NCI-H1092 treated with DMSO at 0.1 percent for 48 hours (cell line): ENCODE measurements at places on chromosomes 2 and 18.

DNA sequence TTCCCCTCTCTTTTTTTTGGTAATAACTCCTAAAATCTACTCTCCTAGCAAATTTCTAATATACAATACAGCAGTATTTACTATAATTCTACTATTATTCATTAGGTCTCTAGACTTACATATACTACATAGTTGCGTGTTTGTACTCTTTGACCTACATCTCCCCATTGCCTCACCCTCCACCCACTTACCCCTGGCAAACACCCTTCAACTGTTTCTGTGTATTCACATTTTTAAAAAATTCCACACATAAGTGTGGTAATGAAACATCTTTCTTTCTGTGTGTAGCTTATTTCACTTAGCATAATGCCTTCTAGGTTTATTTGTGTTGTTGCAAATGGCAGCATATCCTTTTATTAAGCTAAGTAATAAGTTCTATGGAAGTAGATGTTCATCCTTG is 336.0 kb downstream of the CCDC85A start:
- DNase-seq, result no peak

DNA sequence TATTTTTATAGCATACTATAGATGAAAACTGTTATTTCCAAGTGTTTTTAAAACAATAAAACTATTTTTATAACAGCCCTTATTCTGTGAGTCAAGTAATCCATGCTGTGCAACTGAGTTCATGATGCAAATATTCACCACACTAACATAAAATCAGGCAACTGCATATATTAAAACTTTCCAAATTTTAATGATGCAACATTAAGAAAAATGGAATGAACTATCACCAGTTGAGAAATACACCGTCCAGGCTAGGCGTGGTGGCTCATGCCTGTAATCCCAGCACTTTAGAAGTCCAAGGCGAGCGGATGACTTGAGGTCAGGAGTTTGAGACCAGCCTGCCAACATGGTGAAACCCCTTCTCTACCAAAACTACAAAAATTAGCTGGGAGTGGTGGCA is 114.5 kb downstream of the CDH2 start:
- DNase-seq, result no peak

DNA sequence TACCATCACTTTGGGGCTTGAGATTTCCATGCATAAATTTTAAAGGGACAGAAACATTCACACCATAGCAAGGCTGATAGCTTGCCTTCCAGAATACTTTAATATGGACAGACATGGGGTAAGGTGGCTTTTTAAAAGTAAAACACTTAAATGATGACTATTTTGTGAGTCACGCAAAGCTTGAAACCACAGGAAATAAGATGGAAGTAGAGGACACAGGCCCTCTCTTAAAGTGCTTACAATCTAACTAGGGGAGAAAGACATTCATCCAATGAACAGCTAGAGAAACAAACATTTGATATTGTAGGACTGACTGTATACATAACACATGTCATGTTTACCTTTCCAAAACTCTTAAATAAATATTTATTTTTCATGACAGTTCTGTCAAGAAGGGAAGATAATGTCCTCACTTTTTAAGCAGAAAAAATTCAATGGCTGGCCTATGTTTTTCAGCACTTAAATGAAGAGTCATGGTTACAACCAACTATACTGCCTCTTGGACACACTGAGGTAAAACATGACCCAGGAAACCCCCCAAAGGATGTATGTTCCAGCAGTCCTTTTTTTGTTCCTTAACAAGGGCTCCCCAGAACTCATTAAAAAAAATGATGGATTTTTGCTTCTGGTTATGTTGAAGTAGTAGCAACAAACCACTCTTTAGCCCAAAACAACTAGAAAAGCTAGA is 120.0 kb upstream of the RBMS1 start:
- DNase-seq, result no peak

DNA sequence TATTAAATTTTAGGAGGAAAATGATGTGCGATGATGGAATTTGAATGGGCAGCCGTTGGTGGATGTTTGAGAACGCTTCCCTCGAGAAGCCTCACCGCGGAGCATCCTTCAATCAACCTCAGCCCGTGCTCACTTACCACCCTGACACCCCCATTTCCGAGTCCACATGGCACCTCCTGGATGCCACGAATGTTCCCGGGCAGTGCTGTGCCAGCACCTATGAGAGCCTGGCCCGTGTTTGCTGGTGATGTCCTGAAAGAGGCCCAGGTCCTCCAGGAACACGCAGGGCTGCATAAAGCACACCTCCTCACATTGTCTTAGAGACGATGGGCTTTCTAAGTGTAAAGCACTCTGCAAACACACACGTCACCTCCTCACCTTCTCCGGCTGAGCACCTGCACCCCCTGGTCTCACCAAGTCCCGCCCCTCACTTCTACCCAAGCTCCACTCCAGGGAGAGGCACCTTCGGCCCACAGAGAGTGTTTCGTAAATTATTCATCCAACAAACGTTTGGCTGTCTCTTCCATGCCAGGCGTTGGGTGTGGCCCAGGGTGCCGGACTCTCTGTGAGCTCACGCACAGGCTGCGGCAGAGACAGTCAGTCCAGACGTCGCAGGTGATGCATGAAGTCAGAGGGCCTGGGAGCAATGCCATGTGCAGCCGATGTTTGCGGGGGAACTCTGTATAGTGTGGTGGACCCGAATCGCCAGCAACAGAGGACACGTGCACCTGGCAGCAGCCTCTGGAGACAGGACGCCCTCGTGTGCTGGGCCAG is 150.0 kb downstream of the TPO start:
- no peak for DNase-seq

DNA sequence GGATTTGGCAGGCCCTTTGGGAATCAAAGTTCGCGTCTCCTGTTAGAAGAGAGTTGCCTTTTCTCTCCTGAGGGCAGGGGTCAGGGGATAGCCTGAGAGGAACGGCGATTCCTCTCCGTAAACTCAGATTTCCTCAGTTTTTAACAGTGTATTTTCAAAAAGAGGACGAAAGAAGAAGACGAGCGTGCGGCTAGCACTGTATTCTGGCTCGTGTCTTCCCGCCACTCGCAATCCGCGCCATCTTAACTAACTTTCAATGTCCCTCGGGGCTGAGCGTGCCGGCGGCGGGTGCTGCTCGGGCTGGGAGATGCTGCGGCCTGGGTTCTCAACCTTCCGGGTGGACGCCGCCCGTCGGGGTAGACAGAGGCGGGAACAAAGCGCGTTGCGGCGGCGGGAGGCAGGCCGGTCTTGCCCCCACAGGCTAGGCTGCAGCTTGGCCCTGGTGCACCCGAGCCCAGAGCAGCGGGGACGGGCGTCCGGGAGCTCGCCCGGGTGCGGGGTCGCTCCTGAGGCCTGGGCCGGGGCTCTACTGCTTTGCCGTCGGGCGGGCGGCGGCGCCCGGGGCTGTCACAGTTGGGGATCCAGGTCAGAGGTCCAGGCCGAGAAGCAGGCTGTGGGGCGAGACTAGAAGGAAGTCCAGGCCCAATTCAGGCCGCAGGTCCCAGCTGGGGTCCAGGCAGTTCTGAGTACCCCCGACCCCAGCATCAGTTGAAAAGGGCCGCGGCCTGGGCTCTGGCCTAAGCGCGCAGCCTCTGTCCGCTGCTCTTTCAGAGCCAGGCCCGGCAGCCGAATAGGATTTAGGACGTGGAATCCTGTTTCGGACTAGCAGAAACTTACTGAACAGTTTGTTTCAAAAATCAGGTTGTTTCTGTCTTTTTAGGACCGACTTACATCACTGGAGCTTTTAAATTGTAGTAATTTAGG is 11.8 kb downstream of the TBR1 start:
- DNase-seq, result no peak

DNA sequence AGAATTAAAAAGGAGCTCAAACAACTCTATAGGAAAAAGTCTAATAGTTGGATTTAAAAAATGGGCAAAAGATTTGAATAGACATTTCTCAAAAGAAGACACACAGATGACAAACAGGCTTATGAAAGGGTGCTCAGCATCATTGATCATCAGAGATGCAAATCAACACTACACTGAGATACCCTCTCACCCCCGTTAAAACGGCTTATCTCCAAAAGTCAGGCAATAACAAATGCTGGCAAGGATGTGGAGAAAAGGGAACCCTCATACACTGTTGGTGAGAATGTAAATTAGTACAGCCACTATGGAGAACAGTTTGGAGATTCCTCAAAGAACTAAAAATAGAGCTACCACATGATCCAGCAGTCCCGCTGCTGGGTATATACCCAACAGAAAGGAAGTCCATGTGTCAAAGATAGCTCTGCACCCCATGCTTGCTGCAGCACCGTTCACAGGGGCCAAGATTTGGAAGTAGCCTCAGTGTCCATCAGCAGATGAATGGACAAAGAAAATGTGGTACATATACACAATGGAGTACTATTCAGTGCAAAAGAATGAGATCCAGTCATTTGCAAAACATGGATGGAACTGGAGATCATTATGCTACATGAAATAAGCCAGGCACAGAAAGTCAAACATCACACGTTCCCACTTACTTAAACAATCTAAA is 46.7 kb upstream of the B3GNT7 start:
- DNase-seq, result no peak

DNA sequence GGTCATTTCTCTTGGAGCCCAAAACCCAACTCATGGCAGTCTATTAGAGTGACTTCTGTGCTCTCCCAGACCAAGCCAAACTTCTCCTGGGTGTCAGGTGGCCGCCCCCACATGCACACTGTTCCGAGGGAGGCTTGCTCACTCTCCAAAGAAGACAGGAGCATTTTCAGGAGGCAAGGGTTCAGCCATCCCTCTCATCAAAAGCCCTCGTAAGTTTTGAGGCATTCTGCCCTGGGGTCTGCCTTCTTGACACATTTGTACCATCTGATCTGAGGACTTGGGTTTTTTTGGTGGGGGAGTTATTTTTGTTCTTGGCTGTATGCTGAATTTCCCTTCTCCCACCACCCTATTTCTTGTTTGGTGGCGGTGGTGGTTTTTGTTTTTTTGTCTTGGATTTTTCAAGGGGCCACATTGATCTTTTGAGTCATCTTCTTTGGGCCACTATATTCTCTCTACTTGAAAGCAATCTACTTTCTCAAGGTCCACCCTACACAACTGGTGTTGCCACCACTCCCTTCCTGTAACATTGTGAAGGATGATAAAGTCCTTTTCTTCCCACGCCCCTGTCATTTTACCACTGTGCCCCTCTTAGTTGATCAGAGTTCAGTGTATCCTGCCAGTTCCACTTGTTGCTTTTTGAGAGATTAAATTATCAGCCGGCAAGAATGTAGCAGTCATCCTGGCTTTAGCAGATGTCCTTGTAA is 255.8 kb downstream of the CYP26B1 start:
- DNase-seq, result no peak

DNA sequence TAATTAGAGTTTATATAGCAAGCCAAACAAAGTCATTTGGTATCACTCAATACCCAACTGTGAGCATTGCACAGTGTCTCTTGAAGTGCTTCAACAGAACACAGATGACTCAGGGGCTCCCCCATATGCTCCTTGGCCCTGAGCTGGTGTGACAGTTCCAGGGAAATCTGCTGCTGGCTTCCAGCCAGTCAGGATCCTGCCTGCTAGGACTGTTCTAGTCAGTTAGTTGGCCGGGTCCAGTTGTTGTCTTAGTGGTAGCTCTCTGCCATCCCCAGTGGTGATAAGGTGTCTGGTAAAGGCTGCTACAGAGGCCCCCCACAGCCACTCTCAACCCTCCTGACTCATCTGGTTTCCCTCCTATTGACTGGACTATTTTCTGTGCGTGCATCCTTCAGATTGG is 100.3 kb downstream of the IRS1 start:
- no peak for DNase-seq

GRCh38 chr18:4101009-4101408 is 354.1 kb downstream of the DLGAP1 start:
- DNase-seq, result no peak

- no peak for DNase-seq
These were observed 25.9 kb upstream of the LCLAT1 start for GRCh38 chr2:30421026-30421603.

GRCh38 chr2:67186871-67187270 is 210.3 kb upstream of the ETAA1 start:
- no peak for DNase-seq

DNA sequence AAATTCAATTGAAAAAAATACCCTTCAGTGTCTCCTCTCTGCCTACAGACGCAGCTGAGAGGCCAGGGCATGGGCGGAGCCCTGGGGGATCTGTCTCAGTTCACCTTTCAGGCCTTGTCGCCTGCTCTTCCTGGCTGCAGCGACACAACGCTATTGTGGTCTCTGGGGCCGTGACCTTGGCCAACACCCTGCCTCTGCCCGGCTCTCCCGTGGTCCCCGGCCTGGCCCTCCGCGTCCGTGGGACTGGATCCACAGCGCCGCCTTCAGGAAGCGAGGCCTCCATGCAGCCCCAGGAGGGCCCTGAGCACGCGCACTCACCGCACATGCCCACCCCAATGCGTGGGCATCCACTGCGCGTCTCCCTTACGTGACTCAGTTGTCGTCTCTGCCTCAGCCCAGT is 81.1 kb downstream of the MRPS9 start:
- DNase-seq, result no peak

GRCh38 chr2:197614532-197614931 is 60.9 kb downstream of the RFTN2 start:
- DNase-seq, result no peak

GRCh38 chr2:54695378-54695777 is 28.1 kb upstream of the EML6 start:
- DNase-seq, result no peak

DNA sequence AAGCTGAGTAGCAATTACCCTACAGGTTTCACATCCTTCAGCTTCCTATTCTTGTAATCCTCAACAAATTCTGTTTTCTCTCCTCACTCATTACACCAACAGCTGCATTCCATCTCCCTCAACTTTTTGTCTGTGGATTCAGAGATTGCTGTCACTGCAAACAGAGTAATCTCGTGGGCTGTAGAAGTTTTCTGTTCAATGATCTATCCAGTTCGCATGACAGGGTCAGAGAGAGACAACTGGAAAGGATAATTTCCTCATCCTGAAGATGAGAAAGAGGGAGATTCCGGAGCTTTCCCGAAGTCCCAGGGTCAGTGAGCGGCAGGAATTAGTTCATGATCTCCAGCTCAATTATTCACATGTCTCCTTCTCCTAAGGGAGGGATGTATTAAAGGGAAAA is 75.7 kb downstream of the MYO5B start:
- no peak for DNase-seq

DNA sequence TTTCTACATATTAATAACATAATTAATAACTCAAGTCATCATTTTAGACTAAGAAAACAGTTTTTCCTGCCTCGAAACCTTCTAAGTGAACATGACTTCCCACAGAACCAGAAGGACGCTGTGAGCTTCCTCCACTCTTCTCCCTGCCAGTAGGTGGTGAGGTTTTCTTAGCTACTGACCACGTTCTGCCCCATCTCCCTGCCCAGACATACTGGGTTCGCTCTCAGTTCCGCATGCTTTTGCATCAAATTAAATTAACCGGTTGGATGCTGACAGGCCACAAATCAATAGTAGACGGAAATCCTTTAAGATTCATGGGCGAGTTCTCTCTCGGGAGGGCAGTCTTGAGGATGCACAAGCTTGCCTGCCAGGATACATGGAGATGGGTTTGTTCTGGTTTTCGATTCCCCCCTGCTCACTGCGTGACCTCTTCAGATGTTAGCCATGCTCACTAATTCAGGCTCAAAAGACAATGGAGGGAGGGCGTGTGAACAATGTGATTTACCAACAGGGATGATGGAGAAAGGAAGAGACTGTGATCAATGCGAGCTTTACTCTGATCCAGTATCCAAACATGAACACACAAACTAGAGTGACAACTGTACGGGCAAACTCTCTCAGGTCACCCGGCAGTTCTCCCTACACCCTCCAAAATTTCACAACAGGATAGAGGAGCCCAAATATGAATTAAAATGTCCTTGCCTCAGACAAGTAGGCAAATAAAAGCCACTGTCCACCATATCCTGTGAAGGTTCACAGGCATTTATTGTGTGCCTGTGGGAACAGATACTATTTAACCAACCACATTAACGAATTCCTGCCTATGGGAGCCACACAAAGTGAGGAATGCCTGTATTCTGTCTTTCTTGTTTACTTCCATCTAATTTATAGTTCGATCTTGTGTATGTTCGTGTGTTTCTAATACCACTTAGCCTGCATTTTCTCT is 375.7 kb downstream of the EIPR1 start:
- DNase-seq, result peak; percentile 1
